ENCODE measurements at places on chromosomes 16 and 17.

DNA sequence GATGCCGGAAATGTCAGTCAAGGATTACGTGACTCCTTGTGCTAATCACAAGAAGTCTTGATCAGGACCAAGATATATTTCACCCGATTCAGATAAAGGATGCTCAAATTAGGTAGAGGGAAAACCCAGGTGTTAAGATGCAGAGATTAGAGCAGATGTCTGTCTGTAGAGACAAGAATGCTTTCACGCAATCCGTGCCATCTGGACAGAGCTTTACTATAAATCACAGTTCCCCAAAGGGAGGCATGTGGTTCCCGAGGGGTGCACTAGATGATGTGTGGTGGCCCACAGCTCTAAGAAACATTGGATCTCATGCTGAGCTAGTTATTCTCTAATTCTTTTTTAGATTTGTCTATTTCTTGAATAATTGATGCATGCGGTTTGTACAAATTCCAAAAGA is 9.8 kb upstream of the MAP3K14 start:
- DNase-seq = no peak

GRCh38 chr16:67164599-67165061 is at the start of gene HSF4:
Gene HSF4, plus strand, starts transcription at chr16:67164745. Its CDS starts 67 bp downstream, at chr16:67164812.
- no peak for DNase-seq

GRCh38 chr17:1137465-1137894 is 42.3 kb downstream of the ABR start:
- no peak for DNase-seq

GRCh38 chr17:77119668-77120301 is 21.0 kb upstream of the SEC14L1 start:
- DNase-seq = no peak

DNA sequence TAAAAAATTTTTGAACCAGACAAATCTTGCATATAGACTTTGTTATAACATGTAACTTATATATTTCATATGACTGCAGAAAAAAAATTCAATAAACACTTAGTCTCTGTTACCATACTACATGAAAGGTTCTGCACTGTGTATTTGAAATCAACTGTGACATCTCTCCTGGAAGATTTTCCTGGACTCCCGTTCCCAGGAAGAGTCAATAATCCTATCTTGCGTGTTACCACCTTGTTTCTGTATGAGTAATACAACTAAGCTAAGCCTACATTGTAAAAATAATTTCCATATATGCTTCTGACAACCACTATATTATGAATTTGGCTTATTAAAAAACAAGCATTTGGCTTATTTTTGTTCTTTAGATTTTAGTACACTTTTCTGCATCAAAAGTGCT is 665.6 kb upstream of the SOX9 start:
- DNase-seq = no peak

- DNase-seq = no peak
These were observed 136.3 kb downstream of the KCNJ12 start for GRCh38 chr17:21512307-21513011.

- no peak for DNase-seq
These were observed 113.9 kb upstream of the TBX2 start for GRCh38 chr17:61285526-61286320.

DNA sequence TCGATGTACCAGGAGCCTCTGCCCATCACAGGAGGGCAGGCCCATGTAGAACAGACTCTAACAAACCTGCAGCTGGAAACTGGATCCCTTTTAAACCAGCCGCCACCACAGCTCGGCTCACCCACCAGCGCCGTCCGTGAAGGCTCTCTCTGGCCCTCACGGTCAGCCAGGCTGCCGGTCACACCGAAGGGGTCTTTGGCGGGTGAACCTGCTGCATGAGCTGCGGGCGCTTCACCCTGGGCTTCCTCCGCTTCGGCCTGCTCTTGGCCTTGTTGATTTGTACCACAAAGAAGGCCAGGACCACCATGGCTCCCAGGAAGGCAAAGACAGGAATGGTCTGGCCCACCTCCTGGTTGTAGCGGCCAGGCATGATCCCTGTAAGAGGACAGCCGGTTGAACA is 11.7 kb upstream of the SLC38A8 start:
- DNase-seq = no peak

DNA sequence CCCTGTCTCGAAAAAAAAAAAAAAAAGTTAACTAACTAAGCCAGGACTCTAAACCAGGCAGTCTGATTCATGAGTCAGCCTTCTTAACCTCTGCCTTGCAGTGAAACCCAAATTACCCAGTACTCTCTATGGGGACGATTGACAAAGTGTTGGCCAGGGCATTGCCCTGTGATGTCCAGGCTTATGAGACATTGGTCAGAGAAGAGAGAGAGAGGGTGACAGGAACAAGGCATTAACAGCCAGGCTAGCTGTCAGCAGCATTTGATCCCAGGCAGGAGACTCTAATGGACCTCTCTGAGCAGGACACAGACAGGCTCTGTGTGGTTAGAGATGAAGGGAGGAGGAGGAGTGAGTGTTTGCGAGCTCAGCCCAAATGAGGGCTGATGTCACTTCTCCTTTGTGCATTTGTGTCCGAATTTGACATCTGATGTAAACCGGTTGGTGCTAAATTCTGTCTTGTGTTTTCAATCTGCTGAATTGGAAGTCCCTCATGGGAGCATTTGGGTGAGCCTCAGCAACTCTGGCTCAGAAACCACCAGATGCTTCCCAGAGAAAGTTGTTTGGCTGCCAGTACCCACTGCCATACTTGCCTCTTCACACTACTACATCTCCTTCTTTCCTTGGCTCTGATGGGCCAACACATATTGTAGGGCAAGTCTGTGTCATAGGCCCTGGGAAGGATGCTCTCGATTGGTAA is 4.3 kb upstream of the MYL4 start:
- DNase-seq = no peak

DNA sequence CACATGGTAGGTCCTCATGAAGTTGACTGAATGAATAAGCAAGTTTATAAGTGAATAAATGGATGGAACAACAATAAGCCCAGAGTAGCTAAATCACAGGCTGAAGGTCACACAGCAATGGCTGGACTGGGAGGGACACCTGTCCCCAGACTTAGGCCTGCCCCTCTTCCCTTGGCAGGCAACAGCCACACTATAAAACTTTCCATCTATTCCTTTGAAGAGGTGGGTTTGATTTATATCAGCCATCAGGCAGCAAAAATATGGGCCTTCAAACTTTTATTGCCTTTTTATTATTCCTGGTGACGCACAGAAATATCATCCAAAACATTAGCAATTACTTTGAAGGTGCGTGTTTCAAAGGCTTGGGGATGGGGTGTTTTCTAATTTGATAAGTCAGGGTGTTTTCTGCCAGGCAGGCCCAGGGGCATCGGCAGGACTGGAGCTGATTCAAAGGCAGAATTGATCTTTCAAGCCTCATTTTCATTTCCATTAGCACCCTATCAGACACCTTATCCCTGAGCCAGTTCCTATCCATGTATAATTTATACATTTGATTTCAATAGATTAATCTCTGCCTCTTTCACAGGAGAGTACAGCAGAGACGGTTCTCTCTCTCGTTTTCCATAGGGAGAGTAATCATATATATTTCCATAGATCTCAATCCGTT is 67.2 kb upstream of the LYRM9 start:
- no peak for DNase-seq

DNA sequence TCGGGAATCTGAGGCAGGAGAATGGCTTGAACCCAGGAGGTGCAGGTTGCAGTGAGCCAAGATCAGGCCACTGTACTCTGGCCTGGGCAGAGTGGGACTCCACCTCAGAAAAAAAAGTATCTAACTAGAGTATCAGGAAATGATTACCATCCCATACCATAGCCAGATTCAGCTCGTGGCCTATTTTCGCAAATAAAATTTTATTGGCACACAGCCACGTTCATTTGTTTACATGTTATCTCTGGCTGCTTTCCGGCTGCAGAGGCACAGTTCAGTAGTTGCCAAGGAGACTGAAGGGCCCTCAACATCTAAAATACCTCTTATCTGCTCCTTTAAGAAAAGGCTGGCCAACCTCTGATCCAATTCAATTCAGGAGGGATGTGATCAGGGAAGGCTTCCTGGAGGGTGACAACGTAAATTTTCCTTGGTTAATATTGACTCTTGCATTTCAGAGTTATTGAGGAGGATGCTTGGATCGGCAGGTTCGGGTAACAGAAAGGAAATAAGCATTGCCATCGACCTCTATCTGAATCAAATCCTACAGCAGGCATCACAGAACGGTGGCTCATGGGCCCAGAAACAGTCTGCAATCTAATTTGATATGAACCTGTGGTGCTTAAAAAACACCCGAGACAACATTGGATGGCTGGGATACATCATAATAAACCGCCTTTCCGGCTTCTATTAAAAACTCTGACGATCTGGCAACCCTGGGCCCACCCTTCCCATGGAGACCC is 73.8 kb downstream of the XYLT1 start:
- no peak for DNase-seq

Measured in stimulated activated CD4-positive, alpha-beta T cell treated with anti-CD3 and anti-CD28 coated beads, Interleukin-1b, Interleukin-23, amount 100 ng/mL, for 24 hours (primary cell).